Stimulated activated CD8-positive, alpha-beta memory T cell treated with anti-CD3 and anti-CD28 coated beads, Interleukin-7, amount 100 ng/mL, for 48 hours (primary cell): ENCODE measurements at places on chromosomes 1 and 21.

- no peak for DNase-seq
These were observed 20.1 kb upstream of the ARHGAP29 start for GRCh38 chr1:94257444-94257843.

DNA sequence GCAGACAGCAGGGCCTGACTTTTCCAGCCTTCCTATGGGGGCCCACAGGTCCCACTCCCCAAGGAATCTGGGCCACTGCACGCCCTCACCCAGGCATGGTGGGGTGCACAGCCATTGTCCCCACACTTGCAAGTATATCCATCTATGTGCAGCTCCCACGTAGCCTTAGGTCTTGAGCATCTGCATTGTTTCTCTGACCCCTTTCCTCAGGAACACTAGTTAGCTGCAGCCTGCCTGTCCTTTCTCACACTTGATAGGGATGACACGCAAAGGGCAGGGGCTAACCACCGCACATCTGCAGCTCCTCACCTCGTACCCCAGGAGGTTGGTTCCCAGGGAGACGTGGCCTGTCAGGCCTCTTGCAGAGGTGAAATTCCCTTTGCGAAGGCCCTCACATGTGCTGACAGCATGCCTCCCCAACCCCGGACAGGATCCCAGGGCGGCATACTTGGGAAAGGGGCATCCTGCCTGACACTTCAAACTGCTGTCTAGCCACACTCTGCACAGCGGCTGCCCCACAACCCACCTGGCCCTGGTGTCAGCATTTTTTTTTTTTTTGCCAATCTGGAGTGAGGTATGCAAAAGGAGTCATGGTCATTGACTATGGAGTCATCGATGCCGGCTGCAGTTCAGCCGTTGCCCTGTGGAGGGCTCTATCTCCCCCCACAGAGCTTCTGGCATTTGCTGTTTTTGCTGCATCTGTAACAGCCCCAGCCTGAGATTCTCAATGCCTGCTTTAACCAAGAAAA is 5.0 kb downstream of the JMJD4 start:
- no peak for DNase-seq

GRCh38 chr1:110771245-110772022 is 96.7 kb upstream of the KCNA3 start:
- DNase-seq = no peak

GRCh38 chr1:157442065-157442464 is 110.2 kb downstream of the FCRL5 start:
- no peak for DNase-seq

- no peak for DNase-seq
These were observed 415.6 kb downstream of the NPHP4 start for GRCh38 chr1:5576673-5577065.

DNA sequence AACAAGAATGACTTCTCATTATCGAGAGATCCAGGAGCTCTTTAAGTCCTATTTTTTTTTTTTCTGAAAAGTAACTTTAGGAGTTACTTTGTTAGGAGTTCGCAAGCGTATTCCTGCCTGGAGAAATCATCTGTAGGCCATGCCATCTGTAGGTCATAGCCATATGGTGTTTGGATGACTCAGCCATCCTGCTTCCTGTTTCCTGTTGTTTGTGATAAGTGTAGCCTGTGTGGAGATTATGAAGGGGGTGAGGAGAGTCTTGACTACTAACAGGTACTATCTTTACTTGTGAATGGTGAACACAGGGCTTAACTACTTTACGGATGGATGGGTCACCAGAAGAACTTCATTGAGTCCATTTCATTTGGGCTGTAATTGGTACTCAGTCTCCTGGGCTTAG is 327.2 kb downstream of the PTPRU start:
- no peak for DNase-seq

DNA sequence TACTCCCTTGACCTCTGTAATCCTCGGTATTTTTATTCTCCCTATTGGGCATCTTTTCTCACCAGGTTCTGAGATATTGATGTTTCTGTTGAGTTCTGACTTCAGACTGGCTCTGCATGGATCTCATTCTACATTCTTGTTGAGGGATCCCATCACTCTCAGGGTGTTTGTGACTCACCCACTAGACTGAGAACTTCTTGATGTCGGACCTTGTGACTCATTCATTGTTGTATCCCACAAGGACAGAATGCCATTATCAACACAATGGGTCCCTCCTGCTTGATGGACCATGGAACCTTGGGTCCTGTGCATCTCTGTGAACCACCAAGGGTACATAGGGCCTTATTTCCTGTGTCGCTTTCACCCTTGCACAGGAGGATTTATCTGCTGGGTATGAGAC is 174.1 kb downstream of the PBX1 start:
- DNase-seq = no peak

- no peak for DNase-seq
These were observed 3.2 kb upstream of the IL10RB start for GRCh38 chr21:33262921-33263320.

- no peak for DNase-seq
These were observed 38.1 kb downstream of the TOMM20 start for GRCh38 chr1:235090406-235091069.

GRCh38 chr1:25618433-25618808 is 1.8 kb downstream of the MAN1C1 start:
- no peak for DNase-seq

DNA sequence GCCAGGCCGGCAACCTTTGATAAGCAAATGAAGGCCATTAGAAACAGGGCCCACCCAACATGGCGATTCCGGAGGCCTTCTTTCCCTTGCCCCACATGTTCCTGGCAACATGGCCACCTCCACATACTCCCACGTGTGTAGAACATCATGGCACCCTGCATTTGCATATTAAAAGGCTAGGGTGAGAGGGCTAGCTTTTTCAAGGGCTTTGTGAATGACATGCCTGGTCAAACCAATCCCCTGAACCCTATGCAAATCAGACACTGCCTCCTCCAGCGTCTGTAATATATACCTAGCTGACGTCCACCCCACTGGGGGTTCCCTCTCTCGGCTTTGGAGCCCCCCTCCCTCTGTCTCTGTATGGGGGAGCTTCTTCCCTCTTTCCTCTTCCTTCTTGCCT is 1.6 kb downstream of the ADCY10 start:
- no peak for DNase-seq

DNA sequence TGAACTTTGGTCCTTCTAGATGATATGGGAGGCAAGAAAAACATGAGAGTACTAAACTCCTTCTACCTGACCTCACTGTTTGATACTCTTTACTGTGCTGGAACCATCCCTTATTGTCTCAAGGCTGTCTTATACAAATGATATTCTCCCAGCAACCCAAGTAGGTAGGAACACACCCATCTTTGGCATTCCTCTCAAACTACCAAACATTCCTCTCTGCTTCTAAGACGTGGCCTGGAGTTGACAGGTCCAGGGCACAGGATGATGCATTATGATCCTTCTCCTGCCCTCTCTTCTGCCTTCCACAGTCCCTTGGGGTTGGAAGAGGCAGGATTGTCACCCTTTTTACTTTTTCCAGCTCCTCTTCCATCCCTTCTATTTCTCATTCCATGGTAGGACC is 90.5 kb downstream of the SPATA17 start:
- DNase-seq = no peak

DNA sequence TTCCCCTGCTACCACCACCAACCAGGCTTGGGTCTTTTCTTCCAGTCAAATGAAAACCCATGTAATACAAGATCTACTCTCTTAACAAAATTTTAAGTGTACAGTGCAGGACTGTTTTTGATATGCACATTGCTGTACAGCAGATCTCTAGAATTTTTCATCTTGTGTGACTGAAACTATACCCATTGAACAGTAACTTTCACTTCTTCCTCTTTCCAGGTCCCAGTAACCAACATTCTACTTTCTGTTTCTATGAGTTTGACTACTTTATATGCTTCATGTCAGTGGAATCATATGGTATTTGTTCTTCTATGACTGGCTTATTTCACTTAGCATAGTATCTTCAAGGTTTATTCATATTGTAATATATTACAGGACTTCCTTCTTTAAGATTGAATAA is 45.3 kb upstream of the PLPPR4 start:
- no peak for DNase-seq

DNA sequence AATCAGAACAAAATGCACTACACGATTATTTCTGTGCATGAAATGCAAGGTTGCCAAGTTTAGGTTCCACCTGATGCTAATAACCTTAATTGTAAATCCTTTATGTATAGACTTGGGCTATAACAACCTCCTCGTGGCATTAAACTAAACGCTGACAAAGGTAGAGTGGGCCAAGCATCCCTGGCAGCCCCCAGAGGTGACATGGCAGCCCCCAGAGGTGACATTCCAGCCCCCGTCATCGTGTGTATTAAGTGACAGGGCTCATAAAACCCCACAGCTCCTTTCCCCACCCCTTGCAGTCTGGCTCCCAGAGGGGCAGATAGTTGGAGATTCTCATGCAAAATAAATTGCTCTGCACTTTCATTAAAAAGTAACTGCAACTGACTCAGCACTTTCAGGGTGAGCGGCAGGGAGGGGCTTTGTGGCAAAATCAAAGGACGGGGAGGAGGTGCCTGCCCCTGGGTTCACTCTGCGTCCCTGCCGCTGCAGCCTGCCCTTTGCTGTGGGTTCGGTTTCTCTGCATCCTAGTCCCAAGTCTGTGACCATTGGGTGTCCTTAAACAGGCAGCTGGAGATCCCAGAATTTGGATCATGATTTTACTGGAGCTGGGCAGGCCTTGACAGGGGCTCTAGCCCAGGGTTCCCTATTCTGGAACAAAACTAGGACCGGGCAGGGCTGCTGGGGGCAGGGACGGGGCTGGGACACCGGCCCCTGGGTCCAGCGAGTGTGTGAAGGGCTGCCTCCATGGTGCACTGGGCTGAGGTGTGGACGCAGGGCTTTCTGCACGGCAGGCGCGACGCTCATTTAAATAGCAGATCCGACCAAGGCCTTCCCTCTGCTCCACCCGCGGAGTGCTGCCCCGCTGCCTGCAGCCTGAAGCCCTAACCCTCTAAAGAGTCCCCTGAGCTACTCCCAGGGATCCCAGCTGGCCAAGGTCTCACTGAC is 234.9 kb upstream of the VAMP3 start:
- DNase-seq = no peak

- DNase-seq = no peak
These were observed 1.8 kb downstream of the OTUD7B start for GRCh38 chr1:150008699-150009098.

DNA sequence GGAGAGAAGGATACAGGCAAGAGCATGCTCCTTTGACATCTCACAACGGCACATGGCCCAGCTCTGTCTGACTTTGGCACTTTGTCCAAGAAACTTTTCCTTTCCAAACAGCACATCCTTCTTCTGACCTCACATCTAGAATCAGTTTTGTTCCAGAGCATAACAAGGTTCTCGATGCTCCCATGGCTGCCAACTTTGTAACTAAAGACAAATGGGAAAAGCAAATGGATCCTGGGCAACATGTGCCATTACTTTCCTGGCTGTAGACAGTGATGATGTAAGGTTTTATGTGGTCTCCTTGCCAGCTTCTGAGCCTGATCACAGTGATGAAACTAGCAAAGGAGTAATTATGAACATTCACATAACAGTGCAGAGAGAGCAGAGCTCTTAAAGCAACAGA is 171.8 kb upstream of the C1orf87 start:
- no peak for DNase-seq

DNA sequence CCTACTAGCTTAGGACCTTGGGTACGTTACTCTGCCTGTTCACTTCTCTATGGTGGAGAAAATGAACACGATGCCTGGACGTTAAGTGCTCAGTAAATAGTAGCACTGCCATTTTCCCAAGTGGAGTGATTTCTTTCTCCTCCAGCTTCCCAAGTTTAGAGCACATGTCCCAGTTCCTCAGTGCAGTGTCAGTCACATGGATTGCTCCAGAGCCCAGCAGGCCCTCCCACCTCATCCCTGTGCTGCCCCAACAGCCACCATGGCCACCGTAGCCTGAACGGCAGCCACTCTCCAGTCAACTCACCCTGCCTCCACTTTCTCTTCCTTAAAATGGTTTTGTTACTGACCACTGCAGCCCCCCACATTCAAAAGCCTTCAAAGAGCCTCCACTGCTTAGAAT is 8.5 kb downstream of the STMN1 start:
- DNase-seq = no peak

DNA sequence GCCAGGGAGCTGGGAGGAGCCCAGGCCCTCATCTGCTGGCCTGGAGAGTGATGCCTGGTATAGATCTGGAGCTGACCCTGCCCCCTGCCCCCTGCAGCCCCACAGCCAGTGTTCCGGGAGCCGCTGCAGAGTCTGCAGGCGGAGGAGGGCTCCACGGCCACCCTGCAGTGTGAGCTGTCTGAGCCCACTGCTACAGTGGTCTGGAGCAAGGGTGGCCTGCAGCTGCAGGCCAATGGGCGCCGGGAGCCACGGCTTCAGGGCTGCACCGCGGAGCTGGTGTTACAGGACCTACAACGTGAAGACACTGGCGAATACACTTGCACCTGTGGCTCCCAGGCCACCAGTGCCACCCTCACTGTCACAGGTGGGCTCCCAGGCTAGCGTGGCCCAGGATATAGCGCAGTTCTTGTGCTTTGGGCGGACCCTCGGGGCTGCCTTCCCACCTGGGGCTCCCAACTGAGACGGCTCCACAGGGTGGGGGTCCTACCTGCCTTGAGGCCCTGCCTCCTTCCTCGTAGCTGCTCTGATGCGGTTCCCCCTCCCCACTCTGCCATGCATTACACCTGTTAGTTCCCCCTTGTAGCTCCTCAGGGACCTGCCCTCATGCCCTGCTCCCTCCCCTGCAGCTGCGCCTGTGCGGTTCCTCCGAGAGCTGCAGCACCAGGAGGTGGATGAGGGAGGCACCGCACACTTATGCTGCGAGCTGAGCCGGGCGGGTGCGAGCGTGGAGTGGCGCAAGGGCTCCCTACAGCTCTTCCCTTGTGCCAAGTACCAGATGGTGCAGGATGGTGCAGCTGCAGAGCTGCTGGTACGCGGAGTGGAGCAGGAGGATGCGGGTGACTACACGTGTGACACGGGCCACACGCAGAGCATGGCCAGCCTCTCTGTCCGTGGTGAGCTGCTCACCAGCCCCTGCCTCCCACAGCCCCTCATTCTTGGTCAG is 98.7 kb downstream of the OBSCN start:
- DNase-seq = no peak

DNA sequence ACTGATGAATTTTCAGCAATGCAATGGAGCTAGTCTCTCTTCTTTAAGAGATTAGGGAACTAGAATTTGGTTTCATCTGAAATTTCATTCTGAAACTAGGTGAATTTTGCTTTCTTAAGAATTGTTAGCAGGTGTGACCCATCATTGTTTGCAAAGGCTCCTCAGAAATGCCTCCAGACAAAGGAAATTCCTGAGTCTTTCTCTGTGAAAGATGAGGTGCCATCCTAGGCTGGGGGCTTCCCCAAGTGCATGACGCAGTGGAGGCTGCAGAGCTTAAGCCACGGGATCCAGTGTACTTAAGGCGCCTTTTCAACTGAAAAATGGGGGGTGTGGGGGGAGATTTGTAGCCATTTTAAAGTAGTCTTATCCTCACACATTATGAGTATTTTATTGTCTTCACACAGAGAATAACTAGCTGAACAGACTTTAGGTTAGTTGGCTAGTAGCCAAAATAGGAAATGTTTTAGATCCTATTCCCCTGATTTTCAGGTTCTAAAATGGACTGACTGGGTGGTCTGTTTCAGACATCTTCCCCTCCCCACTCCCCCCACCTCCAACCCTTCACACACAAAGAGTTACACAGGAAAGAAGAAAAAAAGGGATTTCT is 202.0 kb downstream of the NFIA start:
- DNase-seq = no peak
